ENCODE measurements at places on chromosomes 6 and 20. TPM values are rescaled to one million over a fixed set of nuclear protein-coding genes. Genes with fewer than 3 reads are reported as not detected.

MAK gene
- total RNA-seq = not detected

EDN1 gene
- total RNA-seq = 63.0 TPM

SLC17A3 gene
- total RNA-seq = not detected

MYMX gene
- 0.13 TPM for total RNA-seq

NHSL1 gene
- 48.5 TPM for total RNA-seq

DEF6 gene
- 0.51 TPM for total RNA-seq

PFDN4 gene
- total RNA-seq = 70.0 TPM

RMND1 gene
- total RNA-seq = 19.9 TPM

FOXC1 gene
- 2.8 TPM for total RNA-seq

TNNC2 gene
- 0.13 TPM for total RNA-seq

PLAGL2 gene
- total RNA-seq = 3.5 TPM

MICB gene
- total RNA-seq = 8.3 TPM

UST gene
- under 0.01 TPM for total RNA-seq

ATP5F1E gene
- total RNA-seq = 42.4 TPM

TREML2 gene
- total RNA-seq = not detected

DZANK1 gene
- 0.38 TPM for total RNA-seq

CST3 gene
- 112 TPM for total RNA-seq

MC3R gene
- total RNA-seq = not detected

PRSS16 gene
- total RNA-seq = not detected

C2 gene
- not detected for total RNA-seq
